Activated naive CD8-positive, alpha-beta T cell treated with anti-CD3 and anti-CD28 coated beads for 36 hours (primary cell): ENCODE measurements at places on chromosomes 11 and 22.

DNA sequence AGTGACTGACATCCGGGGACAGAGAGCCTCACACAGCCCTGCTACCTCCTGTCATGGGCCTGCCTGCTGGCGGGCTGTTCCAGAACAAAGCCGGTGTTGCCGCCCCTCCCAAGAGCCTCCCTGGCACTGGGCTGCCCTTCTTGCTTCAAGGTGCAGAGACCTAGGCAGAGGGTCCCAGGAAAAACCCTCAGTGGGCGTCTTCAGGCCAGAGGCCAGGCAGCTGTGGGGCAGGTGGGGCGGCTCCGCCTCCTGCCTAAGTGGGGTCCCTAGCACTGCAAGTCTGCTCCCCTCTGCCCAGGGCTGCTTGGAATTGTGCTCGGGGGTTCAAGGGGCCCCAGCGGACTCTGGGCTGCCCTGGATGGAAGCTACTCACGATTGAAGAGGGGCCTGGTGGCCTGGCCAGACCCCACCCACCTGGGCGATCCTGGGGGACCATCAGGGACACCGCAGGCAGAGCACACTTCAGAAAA is 20.4 kb upstream of the GNB1L start:
- no peak overlapping the region for H3K4me3 ChIP-seq
- no peak overlapping the region for H3K27ac ChIP-seq
- no peak for DNase-seq
- H3K36me3 ChIP-seq = no peaks in the 10 kb centered on the region
- H3K4me1 ChIP-seq = peaks cover 4% of the 10 kb centered on the region

GRCh38 chr22:34849965-34850364 is 216.0 kb upstream of the ISX start:
- H3K27ac ChIP-seq = no peak overlapping the region
- peaks cover 16% of the 10 kb centered on the region for H3K4me1 ChIP-seq
- no peaks in the 10 kb centered on the region for H3K36me3 ChIP-seq
- no peak for DNase-seq
- H3K27me3 ChIP-seq = peaks cover 21% of the 10 kb centered on the region
- no peak overlapping the region for H3K4me3 ChIP-seq

DNA sequence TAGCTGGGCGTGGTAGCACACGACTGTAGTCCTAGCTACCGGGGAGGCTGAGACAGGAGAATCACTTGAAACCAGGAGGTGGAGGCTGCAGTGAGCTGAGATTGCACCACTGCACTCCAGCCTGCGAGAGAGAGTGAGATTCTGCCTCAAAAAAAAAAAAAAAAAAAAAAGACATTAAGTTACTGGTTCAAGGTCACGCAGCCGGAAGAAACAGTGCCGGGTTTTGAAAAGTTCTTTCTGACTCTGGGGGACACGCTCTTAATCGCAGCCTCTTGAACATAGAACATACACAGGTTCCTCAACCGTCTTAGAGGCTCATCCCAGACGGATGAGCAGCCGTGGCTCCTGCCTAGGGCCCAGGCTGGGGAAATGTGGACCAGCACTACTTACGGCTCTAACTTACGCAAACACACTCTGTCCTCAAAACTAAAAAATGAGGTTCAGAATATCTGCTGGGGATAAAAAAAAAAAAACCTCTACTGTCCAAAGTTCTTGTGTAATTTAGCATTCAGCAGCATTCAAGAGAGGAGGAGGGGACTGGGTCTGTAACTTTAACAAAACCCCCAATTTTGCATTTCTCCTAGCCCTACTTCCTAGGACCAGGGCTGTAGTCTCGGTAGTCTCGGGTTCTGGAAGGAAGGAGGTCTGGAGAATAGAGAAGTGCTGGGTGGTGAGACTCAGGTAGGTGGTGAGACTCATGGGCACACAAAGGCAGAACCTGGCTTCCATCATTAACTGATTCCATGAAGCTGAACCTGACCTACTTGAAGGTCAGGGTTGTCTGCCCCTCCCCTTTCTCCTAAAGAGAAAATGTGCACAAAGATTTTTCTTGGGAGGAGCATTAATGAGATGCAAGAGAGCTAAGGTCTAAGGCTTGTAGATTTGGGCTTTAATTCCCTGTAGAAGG is 6.0 kb downstream of the SPTBN2 start:
- no peaks in the 10 kb centered on the region for H3K36me3 ChIP-seq
- no peak for DNase-seq
- H3K4me3 ChIP-seq = no peak overlapping the region
- peaks cover 49% of the 10 kb centered on the region for H3K27me3 ChIP-seq
- H3K4me1 ChIP-seq = peaks cover 6% of the 10 kb centered on the region

GRCh38 chr11:44286268-44286880 is 23.6 kb downstream of the ALX4 start:
- DNase-seq = peak; percentile 55
- no peak overlapping the region for H3K4me3 ChIP-seq
- no peaks in the 10 kb centered on the region for H3K36me3 ChIP-seq
- H3K27me3 ChIP-seq = peaks cover 14% of the 10 kb centered on the region
- no peak overlapping the region for H3K27ac ChIP-seq

- H3K27ac ChIP-seq = no peak overlapping the region
- H3K4me3 ChIP-seq = no peak overlapping the region
- no peaks in the 10 kb centered on the region for H3K4me1 ChIP-seq
- no peaks in the 10 kb centered on the region for H3K27me3 ChIP-seq
- DNase-seq = no peak
Measured at GRCh38 chr11:133019545-133020371, 512.5 kb downstream of the OPCML start.

DNA sequence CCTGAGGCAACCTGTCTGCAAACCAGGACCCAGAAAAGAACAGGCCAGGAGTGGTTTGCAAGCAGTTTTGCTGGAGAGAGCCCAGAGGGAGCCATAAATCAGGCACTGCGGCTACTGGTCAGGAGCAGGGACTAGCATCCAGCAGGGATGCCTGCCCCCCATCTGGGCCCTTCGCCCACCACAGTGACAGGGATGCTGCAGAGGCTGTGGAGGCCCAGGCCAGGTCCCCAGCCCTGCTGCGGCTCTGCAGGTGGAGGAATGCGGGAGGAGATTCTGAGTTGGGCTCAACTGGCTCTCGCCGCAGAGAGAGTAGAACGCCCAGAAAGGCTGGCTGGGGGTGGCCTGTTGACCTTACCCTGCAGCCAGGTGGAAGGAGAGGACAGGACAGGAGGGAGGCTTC is 16.4 kb upstream of the NEFH start:
- no peak for DNase-seq
- H3K27ac ChIP-seq = no peak overlapping the region
- no peaks in the 10 kb centered on the region for H3K27me3 ChIP-seq
- H3K4me3 ChIP-seq = no peak overlapping the region
- no peaks in the 10 kb centered on the region for H3K4me1 ChIP-seq
- no peaks in the 10 kb centered on the region for H3K36me3 ChIP-seq
